ENCODE measurements at places on chromosomes 7 and 10. TPM values are rescaled to one million over a fixed set of nuclear protein-coding genes. Genes with fewer than 3 reads are reported as not detected.

Gene WNT16
- not detected for total RNA-seq

Gene UCMA
- not detected for total RNA-seq

Gene KCND2
- 0.17 TPM for total RNA-seq

Gene CYP2C19
- total RNA-seq: not detected

Gene CDHR3
- total RNA-seq: 1.7 TPM

Gene WEE2
- total RNA-seq: not detected

Gene HIPK2
- total RNA-seq: 61.1 TPM

DNA sequence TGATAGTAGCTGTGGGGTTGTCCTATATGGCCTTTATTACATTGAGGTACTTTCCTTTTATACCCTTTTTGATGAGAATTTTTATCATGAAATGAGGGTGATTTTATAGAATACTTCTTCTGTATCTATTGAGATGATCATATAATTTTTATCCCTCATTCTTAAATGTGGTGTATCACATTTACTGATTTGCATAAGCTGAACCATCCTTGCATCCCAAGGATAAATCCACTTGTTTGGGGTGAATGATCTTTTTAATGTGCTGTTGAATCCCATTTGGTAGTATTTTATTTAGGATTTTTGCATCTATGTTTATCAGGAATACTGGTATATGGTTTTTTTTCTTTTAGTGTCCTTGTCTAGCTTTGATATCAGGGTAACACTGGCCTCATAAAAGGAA is 84.5 kb upstream of the IL6 start:
- DNase-seq: no peak

DNA sequence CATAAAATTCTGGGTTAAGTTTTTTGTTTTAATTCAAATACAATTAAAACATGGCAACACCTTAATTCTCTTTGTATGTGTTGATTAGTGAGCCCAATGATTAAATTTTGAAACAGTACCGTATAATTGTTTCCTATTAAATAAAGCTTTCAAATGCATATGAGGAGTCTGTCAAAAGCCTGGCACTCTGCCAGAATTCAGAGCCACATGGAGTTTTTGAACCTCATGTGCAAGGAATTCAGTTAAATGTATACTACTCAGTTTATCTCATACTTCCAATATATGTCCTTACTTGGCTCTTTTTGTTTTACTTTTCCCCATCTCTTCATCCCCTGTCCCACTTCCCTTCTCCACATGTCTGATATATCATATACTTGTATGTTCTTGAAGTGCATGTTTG is 165.6 kb upstream of the FAM3C start:
- no peak for DNase-seq

DNA sequence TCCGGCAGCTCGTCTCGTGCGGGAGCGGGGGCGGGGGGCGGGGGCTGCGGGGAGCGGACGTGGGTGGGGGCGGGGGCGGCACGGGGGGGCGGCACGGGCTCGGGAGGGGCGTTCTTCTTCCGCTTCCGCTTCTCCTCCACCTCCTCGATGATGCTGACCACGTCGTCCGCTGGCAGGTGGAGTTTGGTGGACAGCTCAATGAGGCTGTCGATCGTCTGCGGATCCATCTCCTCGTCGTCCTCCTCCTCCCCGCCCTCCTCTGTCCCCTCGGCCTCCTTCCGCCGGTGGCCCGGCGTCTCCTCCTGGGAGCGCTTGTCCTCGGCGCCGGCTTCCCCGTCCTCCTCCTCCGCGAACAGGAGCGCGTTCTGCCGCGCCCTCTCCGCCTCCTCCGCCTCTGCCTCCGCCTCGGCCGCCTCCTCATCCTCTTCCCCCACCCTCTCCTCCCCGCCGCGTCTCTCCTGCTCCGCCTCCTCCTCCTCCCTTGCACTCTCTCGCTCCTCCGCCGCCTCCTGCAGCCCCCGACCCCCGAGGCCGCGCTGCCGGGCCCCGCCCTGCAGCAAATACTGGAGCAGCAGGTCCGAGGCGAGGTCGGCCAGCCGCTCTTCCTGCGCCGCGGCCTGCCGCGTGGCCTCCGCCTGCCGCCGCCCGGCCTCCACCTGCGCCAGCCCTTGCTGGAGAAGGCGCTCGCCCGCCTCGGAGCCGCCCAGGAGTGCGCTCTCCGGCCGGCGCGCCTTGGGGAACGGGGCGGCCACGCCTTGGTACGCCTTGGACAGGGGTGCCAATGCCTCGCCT is 1.9 kb downstream of the VGF start:
- DNase-seq: peak; percentile 60

GRCh38 chr10:21584834-21585530 is 51.0 kb downstream of the MLLT10 start:
- no peak for DNase-seq

GRCh38 chr7:145696071-145696470 is 420.5 kb upstream of the CNTNAP2 start:
- no peak for DNase-seq

DNA sequence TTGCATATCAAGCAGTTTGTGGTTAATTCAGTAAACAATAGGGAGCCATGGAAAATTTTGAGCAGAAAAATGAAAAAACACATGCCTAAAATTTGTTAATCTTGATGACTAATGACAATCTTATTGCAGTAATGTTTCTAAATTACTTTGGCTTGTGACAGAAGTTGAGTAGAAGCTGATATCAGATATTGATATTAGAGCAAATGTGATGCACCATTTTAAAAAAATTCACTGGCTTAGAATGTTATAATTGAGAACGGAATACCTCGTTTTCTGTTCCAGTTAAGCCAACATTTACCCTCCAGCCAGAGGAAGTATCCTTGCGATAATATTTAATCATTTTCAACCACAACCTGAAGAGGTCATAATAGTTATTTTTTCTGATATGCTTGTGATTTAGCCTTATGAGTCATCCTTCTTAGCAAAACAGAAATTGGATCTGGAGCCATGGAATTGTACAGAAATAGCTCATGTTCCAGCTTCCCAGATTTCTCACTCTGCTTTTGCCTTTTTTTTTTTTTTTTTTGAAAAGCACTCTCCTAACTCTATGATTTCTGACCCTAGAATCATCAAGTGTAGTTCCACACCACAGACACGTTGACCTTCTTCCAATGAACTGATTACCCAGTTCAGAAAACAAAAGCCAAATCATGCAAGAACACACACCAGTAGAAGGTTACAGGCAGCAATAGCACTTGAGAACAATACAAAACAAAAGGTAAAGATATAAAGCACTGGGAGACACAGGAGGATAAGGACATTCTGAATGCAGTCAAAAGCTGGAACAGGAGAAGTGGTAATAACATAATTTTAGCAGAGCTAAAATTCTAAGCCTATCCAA is 96.8 kb upstream of the PHYHIPL start:
- peak; percentile 46 for DNase-seq

- peak; percentile 78 for DNase-seq
Measured at GRCh38 chr10:103659674-103660363, 166.3 kb downstream of the NEURL1 start.

GRCh38 chr10:84352251-84352842 is 24.0 kb downstream of the CCSER2 start:
- peak; percentile 62 for DNase-seq

DNA sequence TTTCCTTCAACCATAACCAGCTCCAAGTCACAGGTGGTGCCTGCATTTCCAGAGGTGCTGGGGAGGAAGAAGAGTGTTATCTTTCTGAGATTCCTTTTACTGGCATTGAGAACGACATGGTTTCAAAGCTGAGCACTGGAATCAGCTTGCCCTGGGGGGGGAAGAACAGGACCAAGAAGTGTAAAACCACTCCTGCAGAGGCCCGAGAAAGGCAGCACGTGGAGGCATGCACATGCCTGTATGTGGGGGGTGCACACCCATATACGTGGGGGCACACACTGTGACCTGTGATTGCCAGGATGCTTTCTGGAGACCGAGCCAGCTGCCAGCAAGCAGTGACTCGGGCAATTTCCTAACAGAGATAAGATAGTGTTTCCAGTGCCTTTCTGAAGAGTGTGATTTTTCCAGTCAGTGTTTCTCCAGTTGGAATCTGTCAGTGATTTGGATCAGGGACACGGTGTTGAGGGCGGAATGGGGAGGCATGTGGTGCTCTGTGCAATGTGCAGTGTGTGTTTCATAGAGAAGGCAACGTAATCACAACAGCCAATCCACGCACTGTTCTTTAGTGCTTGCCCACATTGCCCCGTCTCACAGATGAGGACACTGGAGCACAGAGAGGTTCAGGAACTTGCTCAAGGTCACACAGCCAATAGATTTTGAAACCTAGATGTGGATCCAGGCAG is 4.2 kb downstream of the LRRC27 start:
- no peak for DNase-seq

DNA sequence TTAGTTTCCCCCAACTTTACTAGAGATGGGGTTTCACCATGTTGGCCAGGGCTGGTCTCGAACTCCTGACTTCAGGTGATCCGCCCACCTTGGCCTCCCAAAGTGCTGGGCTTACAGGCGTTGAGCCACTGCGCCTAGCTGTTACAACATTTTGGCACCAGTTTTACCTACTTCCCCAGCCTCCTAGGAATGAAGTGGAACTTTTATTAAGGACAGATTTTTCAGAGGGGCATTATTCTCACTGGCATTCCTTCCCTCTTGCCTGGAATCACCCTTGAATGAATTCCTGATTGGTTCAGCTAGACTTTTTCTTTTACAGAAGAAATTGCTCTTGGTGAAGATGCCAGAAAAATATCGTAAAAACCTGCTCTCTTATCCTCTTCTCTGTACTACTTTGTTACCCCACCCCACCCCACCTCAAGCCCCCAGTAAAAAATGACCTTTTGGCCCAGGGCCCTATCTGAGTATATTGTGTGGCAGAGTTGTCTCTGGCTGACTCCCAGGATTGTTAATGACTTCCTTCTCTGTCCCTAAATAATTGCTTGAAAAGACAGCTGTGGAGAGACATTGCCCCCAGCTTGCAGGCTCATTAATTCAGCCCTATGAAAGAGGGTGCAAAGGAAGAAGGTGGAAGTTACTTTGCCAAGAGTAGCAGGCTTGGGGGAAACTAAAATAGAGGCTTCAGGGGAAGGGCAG is 189.6 kb downstream of the AUTS2 start:
- DNase-seq: no peak

GRCh38 chr10:116185199-116185867 is 87.7 kb downstream of the GFRA1 start:
- no peak for DNase-seq
